ENCODE measurements at places on chromosomes 5 and 9.

- DNase-seq, result no peak
These were observed 5.3 kb upstream of the BARHL1 start for GRCh38 chr9:132577119-132577518.

GRCh38 chr9:96331236-96331947 lies 29.4 kb upstream of the HSD17B3 start:
- DNase-seq, result no peak

GRCh38 chr5:150779397-150780186 lies 1.0 kb downstream of the SMIM3 start:
- no peak for DNase-seq

- DNase-seq, result no peak
These were observed 33.8 kb upstream of the PANK3 start for GRCh38 chr5:168612996-168613395.

GRCh38 chr5:148976569-148977381 lies 86.1 kb downstream of the SH3TC2 start:
- DNase-seq, result peak; percentile 68

DNA sequence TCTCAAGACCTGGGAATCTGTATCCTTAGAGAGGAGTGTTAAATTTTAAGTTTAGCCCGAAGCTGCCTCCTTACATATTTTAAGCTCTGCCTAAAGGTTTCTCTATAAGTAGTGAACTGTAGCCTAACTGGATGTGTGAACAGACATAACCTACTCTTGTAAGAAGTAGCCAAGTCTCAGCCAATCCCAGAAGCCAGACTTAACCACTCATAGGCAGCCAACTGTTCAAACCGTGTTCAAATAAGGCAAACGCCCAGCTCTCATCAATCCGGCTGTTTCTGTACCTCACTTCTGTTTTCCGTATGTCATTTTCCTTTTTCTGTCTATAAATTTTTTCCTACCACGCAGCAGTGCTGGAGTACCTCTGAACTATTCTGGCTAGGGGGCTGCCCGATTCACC lies 58.7 kb upstream of the HRH2 start:
- DNase-seq, result no peak

- DNase-seq, result peak; percentile 34
These were observed 27.0 kb upstream of the PRRC2B start for GRCh38 chr9:131366761-131367401.

DNA sequence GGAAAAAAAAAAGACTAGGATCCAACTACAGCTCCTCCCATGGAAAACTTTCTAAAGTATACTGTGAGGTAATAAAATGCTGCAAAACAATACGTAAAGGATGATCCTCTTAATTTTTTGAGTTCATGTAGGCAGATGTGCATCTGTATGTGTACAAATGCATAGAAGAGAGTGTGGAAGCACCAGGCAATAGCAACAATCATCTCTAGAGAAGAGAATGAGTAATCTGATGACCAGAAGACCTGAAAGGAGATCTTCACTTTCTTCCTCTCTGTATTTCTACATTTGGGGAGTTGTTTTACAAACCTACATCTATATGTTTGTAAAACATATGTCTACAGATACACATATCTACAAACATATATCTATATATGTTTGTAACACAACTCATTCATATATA lies 29.3 kb upstream of the SPDL1 start:
- DNase-seq, result no peak

DNA sequence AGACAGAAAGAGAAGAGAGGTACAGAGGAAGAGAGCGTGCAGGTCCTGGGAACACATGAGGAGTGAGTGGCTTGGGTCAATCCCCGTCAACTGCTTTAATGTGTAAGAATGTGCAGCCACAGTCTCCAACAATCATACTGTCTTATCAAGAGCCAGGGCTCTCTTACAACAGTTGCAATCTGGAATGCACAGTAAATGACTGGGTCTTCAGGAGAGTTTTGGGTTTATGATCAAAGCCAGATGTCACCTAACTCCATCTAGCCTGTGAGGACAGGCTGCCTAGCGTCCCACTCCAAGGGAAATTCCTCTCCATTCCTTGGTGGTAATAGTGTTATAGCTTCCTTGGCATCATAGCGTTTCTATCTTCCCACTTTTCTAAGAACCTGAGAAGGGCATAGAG lies 75.0 kb upstream of the TRIO start:
- no peak for DNase-seq

GRCh38 chr5:54007827-54008777 lies 302.3 kb downstream of the ARL15 start:
- DNase-seq, result no peak

DNA sequence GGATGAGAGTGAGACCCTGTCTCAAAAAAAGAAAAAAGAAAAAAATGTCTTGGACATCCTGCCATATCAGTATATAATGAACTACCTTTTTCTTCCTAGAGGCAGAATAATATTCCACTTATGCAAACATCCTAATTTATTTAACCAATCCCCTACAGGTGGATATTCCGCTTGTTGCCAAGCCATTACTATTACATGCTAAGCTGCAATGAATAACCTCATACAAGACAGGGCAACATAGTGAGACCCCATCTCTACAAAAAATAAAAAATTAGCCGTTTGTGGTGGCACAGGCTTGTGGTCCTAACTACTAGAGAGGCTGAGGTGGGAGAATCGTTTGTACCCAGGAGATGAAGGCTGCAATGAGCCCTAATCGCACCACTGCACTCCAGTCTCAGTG lies 1.7 kb upstream of the AFF4 start:
- DNase-seq, result no peak

DNA sequence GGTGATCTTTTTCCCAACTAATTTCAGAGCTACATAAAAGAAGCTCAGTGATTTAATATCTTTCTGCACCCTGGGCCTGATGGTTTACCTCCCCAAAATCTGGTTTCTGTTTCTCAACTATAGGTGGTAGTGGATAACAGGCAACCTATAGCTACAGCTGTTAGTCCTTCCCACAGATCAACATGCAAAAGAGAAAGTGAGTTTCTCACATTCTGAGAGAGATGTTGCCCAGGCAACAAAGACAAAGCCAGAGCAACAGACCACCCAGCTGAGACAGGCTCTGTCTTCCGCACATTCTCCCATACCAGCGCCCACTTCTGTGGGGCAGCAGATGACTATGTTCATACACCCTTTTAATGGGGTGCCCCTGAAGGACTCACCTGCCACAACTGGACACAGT lies 40.7 kb upstream of the PPP2R2B start:
- no peak for DNase-seq

- DNase-seq, result peak; percentile 43
These were observed 2.4 kb upstream of the SNX2 start for GRCh38 chr5:122772446-122772845.

- no peak for DNase-seq
These were observed 91.6 kb upstream of the ICE1 start for GRCh38 chr5:5330728-5331452.

GRCh38 chr5:134920848-134921575 lies 16.1 kb downstream of the PCBD2 start:
- DNase-seq, result no peak

GRCh38 chr5:107469485-107470294 lies 201.0 kb downstream of the EFNA5 start:
- peak; percentile 50 for DNase-seq

DNA sequence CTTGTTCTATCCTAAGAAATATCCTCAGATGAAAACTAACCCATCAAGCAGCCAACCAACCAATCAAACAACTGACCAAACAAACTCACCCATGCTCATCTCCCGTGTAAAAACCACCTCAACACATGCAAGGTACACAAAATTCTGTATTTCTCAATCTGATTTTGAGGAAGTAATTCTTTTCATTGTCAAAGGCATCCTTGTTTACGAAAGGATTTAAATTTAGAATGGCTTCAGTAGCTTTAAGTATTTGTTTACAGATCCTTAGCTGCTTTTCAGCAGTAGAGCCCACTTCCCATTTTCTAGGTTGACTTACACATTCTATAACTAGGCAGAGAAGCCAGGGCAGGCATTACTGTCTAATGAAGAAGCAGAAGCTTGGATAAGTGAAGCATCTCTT lies 78.6 kb downstream of the NTRK2 start:
- DNase-seq, result no peak

- no peak for DNase-seq
These were observed 494 bp upstream of the CXXC5 start for GRCh38 chr5:139647506-139648204.

DNA sequence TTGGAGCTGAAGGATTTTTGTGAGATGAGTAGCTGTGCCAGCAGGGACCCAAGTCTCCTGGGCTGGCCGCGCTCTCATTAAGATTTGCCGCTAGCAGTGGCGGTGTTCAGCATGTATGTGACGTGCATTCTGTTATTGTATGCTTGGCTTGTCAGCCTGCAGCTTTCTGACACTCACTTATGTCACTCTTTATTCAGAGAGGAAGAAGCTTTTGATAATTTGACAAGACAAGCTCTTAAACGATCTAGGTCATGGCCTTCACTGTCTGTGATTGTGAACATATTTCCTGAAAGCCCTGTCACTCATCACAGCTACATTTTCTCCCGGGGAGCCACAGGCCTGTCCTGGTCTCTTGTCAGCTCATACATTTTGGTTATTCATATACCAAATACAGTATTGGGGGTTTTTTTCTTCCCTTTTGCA lies 98.2 kb upstream of the GRHPR start:
- DNase-seq, result no peak

DNA sequence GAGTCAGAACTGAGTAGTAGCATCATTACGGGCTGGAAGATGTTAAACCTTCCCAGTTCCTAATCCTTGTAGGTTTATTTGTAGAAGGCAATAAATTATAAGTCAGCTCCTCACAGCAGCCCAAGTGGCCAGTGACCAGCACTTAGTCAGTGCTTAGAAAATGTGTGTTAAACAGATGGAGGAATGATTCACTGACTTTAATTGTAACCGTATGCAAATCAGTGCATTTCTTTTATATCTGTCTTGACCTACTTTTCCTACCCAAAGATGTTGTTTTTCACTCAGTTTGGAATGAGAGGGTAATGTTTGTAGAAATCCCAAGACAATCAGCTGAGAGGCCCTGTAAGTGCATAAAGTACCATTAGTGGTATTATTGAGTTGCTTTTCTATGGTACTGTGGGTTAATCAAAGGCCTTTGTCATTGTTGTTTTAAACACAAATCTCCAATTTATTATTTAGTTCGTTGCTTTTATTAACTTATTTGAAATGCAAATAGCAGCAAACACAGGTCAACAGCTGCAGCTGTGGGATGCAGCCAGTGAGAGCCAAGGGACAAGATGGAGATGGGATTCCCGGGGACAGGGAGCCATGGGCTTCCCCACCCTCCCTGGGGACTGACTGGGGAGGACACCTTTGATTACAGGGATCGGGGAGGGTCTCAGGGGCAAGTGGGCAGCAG lies 49.8 kb downstream of the MAP1B start:
- DNase-seq, result peak; percentile 95

- DNase-seq, result no peak
These were observed 58.9 kb downstream of the HSPA4 start for GRCh38 chr5:133110709-133111108.

DNA sequence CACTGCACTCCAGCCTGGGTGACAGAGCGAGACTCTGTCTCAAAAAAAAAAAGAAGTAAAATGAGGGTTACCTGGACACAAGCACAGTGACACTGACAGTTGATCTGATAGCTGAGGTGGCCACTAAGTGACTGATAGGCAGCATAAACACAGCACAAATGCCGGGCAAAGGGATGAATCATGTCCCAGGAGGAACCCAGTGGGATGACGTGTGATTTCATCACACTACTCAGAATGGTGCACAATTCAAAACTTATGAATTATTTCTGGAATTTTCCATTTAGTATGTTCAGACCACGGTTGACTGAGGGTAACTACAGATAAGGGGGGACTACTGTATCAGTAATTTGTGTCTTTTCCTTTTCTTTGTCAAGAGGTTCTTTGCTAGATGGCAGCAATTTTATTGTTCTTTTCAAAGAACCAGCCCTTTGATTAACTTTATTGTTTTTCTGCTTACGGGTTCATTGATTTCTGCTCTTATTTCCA lies 34.3 kb upstream of the RNF130 start:
- DNase-seq, result no peak

DNA sequence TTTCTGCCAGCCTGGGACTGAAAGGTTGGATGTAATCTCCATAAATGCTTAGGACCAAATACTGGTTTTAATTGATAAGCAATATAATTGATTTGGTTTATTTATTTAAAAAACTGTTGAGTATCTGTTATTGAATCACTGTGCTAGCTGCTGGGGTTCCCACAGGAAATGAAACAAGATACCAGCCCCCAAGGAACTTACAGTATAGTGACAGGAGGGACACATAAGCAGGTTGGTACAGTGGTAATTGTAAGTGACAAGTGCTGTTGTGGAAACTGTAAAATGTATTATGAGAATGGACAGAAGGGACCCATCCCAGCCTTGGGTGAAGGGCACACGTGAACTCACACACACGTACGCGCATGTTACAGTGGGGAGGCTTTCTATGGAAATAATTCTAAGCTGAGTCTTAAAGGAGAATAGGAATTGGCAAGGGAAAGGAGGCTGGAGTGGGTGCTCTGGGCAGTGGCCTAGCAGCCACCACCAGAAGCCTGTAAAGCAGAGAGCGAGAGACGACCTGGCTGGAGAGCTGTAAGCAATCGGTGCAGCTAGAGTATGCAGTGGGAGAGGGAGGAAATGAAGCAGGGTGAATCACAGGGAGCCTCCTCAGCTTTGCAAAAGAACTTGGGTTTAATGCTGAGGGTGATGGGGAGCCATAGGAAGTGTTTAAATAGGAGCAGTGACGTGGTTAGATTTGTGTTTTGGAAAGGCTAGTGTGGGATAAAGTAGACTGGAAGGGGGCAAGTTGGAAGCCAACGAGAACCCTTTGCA lies 39.3 kb downstream of the GLRA1 start:
- DNase-seq, result no peak

- no peak for DNase-seq
These were observed 40.5 kb upstream of the LPCAT1 start for GRCh38 chr5:1564182-1564748.

DNA sequence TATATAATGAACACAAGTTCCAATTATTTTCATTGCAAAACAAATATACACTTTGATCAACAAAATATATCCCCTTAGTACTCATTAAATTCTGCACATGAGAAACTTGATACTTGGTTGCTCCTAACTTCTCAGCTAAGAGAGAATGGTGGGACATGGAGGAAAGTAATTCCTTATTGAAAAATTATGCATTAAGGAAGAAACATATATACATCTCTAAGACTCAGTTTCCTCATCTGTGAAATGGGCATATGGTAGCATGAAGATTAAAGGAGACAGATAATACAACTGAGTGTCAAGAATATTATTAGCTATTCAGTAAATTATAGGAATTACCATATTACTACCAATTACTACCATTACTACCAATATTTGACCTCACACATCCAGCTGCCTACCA lies 85.8 kb downstream of the CRB2 start:
- DNase-seq, result no peak

GRCh38 chr5:92694067-92694466 lies 887.0 kb downstream of the NR2F1-AS1 start:
- no peak for DNase-seq

DNA sequence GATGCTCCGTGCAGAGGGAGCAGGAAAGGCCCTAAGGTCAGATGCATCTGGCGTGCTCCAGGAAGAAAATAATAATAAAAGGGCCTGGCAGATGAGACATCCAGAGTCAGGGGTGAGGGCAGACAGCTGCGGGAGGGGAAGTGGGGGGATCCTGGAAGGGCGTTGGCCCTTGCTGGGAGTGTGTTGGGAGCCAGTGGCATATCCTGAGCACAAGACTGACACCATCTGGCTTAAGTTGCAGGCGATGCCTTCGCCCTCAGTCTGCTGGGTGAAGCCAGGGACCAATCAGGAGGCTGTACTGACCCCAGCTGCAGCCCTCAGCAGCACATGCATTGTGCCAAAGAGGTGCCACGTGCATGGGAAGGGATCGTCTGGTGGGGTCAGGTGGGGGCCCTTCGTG lies 3.8 kb downstream of the OR2V2 start:
- no peak for DNase-seq

- DNase-seq, result peak; percentile 72
These were observed 32.2 kb downstream of the IER5L start for GRCh38 chr9:129145841-129146292.
